EH (cell line): ENCODE measurements at places on chromosomes 1 and 21.
A peak's percentile ranks its signal among the peaks of the same experiment; 100 is the strongest.

DNA sequence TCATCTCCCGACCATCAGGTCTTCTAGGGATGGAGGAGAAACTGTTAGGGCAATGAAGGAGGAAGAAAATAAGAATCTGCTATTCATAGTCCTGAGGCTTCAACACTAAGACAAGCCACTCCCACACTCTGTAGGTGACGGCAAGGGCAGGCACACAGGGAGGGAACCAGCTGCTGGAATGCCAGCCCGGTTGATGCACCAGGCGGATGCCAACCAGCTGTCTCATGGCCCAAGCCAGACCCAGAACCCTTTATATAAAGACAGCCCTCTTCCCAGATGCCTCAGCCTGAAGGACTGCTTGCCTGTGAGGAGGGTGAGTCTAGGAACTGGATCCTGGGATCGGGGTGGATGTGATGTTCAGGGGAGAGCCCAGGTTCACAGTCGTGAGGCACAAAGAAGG, at the start of gene KPRP:
Gene KPRP, plus strand, starts transcription at position 279 of the 400 bp plus-strand sequence. CDS start 1,564 bp downstream, outside the sequence.
- DNase-seq = no peak

DNA sequence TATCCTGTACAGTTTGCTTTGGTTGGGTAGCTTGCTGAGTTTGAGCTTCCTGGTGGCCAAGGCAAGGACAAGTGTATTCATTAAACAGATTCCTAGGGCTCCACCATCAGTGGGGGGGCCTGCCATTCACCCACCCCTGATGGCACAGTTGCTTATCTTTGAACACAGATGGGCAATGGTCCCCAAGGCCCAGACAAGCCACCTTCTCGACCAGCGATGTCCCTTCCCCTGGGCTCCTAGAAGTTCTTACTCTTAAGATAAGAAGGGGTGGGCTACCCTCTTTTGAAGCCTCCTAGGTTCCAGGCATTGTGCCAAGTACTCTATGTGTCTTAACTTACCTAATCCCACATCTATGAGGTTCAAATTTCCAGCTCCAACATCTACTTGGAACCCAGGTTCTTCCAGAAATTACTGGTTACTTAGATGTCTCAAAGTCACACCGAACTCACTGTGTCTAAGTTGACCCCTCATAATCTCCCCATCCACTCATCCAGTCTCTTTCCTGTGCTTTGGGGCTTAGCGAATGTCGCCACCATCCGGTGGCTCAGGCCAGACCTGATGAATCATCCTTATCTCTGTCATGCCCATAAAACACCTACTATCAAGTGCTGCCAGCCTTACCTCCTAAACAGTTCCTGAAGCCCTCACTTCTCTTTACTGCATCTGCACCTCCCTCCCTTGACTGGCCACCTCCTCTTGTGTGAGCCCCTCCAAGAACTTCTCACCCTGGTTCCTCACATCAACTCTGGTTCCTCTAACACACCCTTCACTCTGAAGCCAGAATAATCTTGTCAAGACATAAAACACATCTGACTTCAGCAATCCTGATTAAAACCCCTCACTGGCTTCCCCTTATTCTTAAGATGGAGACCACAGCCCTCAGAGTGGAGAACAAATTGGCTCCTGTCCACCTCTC, 50.1 kb downstream of the KLHDC7A start:
- DNase-seq = no peak

DNA sequence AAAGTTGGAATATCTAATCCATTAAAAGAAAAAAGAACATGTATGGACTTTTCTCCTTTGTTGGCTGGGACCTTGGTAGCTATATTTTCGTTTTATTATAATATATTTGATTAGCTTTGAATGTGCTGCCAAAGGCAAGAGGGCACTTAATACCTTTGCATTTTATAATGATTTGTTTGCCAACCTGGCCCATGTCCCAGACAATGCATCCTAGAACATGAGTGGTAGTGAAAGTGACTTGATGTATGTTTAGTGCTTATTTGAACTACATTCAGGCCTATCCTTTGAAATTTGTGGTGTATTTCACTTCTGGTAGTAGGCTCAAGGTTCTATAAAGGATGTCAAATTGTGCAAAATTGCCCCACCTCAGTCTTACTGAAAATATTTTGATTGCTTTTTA, 25.9 kb downstream of the CACHD1 start:
- DNase-seq = no peak

DNA sequence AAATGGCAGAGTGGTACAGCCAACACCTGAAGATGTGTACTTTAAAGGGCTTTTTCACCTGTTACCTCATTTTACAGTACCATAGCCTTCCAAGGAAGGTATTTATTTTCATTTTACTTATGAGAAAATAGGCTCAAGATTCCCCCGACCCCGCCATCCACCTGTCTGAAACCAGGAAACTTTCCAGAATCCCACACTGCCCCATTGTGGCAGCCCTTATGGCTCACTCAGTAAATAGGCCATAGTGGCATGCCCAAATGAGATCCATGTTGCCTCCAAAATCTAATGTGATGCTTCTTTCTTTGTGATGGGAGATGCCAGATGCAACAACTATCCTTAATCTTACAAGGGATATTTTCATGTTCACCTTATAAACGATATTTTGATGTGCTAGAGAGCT, 97.8 kb downstream of the EBNA1BP2 start:
- DNase-seq = no peak

- no peak for DNase-seq
Observed at GRCh38 chr1:54548389-54549044, 489 bp downstream of the ACOT11 start.

- no peak for DNase-seq
Observed at GRCh38 chr1:111911061-111911460, 78.4 kb downstream of the KCND3 start.

- peak; percentile 19 for DNase-seq
Observed at GRCh38 chr1:231032963-231033362, 7.1 kb downstream of the FAM89A start.

DNA sequence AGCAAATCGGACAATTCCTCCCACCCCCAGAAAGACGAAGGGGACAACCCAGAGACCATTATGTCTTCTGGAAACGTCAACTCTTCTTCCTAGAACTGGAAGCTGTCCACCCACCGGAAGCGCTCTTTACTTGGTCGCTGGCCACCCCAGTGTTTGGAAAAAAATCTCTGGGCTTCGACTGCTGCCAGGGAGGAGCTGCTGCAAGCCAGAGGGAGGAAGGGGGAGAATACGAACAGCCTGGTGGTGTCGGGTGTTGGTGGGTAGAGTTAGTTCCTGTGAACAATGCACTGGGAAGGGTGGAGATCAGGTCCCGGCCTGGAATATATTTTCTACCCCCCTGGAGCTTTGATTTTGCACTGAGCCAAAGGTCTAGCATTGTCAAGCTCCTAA, 3.2 kb downstream of the S1PR1 start:
- no peak for DNase-seq

DNA sequence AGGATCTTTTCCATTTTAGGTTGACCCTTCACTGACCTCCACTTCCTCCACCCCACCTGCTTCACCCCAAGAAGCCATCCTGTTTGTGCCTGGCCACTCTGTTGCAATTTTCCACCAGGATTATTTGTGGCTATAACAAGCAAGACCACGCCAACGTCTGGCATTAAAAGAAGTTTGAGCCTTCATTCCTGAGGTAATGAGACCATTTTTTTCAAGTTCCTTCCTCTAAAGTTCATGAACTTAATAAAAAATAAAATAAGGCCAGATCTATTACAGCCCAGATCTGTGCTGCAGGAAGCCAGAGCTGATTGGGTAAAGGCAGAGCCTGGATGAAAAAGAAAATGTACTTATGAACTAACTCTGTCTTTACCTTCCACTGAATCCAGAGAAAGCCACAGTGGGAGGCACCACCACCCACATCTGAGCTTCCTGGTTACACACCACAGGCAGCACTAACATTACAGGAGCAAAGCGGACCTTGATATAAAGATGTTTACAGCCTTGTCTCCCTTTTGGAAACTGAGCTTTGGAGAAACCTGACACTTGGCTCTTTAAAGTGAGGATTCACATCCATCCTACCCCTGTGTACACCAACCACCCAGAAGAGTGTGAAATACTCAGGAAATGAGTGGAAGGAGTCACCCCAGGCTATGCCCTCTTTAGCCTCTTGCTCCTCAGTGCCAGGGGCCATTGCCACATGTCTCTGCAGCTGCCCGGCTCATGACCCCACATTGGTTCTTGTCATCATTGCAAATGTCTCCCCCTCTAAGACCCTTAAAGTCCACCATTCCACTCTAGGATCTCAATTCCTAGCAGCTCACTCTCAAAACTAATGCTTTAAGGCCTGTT, 293.6 kb downstream of the PLPP3 start:
- DNase-seq = peak; percentile 69

DNA sequence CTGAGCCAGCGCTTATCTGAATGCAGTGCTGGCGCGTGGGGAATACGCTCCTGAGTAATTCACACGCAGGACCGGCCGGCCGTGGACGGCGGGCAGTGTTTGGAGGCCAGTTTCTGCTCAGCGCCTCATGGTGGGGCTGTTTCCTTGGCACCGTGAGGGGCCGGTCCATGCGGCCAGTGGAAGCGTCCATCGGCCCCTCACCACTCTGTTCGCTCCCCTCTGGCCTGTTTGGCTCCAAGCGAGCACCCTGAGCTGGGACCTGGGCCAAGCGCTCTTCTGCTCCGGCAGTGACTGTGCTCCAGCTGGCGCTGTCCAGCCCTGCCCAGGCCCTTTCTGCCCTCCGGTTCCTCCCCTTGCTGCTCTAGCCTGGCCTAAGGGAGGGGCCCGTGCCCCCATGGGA, 16.3 kb upstream of the PLCH2 start:
- DNase-seq = peak; percentile 47

DNA sequence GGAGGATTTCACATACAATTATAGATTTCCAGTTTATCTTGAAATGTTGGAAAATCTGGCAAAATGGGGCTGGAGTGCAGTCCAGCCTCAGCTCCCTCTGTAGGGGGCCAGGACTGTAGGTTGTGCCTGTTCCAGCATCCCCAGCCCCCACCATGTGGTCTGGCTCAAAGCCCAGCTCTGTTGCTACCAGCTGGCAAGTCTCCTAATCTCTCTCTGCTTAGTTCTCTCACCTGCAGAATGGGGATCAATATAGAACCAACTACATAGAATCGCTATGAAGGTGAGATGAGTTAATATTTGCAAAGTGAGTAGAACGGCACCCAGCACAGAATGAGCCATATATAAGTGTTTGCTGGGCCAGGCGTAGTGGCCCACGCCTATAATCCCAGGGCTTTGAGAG, 50.0 kb upstream of the TARDBP start:
- DNase-seq = no peak

DNA sequence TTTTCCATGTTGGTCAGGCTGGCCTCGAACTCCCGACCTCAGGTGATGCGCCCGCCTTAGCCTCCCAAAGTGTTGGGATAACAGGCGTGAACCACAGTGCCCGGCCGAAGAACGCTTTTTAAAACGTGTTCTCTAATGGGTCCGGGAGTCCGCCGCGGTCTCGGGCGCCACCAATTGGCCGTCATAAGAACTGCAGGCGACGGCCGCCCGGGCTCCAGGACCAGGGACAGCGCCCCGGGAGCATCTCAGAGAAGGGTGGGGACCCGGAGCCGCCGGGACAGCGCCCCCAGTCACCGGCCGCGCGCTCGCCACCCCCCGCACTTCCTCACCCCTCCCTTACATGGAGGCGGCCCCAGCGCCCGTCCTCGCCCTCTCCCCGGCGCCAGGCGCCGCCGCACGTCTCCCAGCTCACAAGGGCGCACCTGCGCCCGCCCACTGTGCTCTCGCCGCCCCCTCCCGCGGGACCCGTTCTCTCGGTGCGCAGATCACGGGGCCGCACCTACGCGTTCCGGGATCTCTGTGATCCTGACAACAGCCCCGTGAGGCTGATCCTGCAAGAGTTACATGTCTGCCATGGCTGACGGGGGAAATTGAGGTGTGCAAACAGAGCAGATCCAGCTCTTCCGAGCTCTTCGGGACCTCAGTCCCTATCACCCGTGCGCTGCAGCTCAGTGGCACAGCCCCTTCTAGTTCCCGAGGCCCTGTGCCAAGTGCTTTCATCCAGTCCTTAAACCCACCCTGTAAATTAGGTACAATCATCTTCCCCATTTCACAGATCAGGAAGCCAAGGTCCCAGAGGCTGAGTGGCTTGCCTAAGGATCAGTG, 9.8 kb downstream of the RAP1GAP start:
- peak; percentile 68 for DNase-seq

- DNase-seq = no peak
Observed at GRCh38 chr1:94246692-94247137, 9.3 kb upstream of the ARHGAP29 start.

DNA sequence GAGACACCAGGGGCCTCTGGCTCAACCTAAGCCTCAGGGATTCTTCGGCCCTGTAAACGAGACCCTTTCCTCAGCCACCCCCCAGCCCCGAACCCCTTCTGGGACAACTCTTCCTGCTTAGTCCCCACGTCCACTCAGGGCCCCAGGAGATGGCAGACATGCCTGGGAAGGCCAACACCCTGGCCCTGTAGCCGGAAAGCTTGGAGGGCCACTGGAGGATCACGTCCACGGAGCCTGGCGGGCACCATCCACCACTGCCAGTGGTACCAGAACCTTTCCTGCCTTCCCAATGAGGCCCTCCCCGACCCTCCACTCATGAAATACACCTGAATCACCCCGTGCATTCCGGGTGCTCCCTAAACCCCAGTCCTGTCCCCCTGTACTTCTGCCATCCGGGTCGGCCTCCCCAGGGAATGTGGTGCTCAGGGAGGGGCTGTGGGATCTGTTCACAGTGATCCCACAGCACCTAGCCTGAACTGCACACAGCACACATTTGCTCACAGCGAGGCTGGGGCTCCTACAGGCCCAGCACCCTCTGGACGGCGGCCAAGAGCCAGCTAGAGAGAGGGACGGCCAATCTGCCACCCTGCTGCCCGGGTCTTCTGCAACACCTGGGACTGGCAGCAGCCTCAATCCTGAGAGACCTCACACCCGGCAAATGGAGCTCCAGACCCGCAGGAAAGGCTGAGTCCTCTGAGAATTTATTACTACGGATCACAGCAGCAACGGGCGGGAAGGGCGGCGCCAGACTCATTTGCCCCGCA, 1.8 kb downstream of the AURKAIP1 start:
- no peak for DNase-seq

DNA sequence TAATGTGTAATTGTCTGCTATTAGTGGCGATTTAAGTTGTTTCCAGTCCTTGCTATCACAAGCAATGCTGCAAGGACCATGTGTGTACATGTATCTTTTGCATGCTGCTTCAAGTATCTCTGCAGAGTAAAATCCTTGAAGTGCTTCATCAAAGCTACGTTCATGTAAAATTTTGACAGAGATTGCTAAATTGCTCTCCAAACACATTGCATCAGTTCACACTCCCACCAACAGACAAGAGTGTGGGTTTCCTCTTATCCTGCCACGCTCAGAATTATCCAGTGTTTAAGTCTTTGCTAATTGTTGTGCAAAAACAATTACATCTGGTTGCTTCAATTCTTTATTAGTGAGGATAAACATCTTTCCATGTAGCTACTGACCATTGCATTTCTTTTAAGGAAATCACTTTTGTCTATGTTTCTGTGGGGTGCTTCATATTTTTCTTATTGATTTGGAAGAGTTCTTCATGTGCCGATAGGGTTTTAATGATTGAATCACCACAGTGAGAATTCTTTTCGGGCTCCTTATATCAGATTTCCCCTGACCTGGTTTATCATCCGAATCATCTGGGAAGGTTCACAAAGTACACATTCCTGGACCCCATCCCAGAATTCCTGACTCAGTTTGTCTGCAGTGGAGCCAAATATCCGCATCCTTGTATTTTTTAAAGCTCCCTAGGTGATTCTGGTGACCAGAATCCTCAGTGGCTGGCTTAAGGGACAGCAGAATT, 56.3 kb upstream of the GALNT2 start:
- no peak for DNase-seq
